ENCODE measurements at places on chromosomes 3 and 15.
A peak's percentile ranks its signal among the peaks of the same experiment; 100 is the strongest.

GRCh38 chr3:113736548-113737089, 9.4 kb downstream of the NAA50 start:
- no peak for DNase-seq

GRCh38 chr3:10964537-10965167, 27.9 kb upstream of the SLC6A1 start:
- DNase-seq: peak; percentile 25

DNA sequence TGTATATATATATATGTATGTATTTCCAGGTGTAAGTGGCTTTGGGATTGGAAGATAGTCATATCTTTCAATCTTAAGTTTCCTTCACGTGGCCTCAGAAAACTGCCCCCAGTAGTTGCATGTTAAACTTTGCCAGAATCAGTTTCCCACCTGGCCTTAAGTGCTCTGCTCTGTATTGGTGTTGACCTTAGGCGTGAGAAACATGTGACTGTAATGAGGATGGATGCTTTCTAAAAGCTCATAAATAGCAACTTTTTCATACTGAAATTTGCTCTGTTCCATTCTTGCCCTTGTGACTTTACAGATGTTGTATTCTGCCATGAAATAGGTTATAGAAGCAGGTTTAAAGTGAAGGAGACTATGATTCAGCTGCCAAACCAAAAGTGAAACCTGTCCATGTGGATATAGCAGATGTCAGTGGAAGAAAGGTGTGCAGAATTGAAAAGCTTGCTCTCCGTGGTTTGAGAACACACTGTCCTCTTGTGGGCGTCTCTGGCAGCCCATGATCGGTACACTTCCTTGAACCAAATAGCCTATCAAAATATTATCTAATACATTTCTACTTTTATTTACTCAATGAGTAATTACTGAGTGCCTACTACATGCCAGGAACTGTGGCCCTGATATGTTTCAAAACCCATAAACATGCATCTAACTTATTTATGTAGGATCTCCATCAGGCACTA, 15.8 kb downstream of the SCG5 start:
- no peak for DNase-seq

GRCh38 chr15:77118882-77119321, 48.0 kb upstream of the TSPAN3 start:
- DNase-seq: peak; percentile 15

DNA sequence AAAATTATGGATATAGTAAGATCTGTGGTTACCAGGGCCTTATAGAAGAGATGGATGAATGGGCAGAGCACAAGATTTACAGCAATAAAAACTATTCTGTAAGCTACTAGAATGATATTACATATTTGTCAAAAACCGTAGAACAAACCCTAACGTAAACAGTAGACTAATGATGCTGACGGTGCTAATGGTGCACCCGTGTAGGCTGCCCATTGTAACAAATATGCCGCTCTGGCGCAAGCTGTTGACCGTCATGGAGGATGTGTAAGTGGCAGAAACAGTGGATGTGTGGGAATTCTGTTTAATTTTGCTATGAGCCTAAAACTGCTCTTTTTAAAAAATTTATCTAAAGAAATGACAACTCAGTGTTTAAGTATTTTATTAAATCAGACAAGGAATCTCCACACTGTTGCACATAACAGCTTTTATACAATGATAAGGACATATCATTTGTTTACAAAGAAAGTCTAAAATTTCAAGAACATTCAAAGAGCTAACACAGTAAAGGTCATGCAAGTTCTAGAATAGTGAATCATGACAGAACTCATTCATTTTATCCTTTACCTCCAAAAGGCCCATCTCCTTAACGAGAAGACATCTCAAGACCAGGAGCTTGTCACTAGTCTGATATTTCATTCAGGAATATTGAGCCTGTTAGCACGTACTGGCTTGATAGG, 32.8 kb downstream of the TFRC start:
- DNase-seq: no peak

GRCh38 chr3:31035681-31036080, 141.2 kb upstream of the GADL1 start:
- DNase-seq: no peak

DNA sequence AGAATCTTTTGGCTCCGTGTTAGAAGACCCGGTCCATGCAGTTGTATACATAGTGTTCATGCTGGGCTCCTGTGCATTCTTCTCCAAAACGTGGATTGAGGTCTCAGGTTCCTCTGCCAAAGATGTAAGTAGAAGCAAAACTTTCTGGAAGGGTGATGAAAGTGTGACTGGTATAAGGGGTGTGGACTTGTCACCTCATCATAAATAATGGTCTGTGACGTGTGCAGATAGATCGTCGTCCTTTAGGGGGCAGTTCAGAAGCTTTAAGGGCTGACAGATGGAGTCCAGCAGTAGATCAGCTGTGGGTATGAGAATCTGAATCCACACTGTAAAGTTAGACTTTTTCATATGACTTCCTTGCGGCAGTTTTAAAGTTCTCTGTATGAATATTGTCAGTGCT, 15.3 kb downstream of the SEC61A1 start:
- DNase-seq: no peak

DNA sequence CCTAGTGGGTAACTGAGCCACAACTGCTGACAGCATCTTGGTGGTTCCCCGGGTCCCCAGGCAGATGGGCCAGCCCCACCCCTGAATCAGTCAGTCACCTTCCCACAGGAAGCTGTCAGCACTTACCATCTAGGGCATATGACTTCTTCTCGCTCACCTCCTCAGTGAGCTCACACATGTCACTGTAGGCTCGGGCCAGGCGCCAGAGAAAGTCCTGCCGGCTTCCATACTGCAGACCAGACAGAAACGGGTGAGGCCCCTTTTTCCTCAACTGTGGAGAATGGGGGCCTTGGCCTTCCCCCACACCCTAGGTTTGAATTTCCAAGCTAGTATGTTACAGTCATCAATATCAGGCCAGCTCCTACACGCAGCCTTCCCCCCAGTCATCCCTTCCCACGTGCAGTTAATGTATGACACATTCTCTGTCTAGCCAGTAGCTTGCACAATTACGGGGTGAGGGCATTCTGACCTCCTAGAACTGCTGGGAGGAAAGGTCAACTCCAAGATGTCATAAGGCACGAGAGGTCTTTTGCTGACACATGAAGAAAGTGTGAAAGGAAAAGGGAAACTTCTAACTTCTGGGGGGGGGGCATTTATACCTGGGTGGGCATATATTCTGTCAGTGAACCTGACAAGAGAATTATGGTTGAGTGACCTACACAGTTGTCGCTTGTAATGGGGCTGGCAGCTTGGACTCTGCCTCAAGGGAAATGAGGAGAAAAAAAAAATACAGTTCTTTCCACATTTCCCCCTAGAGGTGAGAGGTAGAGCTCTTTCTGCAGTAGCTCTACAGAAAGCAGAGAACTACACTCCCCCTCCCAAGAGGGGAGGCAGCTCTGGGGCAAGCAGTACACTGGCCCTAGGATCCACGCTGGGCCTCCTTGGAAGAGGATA, 10.9 kb downstream of the RMDN3 start:
- DNase-seq: peak; percentile 45

DNA sequence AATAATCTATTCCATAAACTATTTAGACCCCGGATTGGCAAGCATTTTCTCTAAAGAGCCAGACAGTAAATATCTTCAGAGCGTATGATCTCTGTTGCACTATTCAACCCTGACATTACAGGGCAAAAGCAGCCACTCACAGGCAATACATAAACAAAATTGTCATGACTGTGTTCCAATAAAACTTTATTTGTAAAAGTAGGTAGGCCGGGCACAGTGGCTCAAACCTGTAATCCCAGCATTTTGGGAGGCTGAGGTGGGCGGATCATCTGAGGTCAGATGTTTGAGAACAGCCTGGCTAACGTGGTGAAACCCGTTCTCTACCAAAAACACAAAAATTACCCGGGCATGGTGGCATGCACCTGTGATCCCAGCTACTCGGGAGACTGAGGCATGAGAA, 66.5 kb downstream of the ADAMTS9 start:
- DNase-seq: no peak

GRCh38 chr3:169133178-169134161, 530.0 kb downstream of the MECOM start:
- no peak for DNase-seq

- no peak for DNase-seq
Observed at GRCh38 chr3:66889750-66890494, 108.2 kb upstream of the KBTBD8 start.

DNA sequence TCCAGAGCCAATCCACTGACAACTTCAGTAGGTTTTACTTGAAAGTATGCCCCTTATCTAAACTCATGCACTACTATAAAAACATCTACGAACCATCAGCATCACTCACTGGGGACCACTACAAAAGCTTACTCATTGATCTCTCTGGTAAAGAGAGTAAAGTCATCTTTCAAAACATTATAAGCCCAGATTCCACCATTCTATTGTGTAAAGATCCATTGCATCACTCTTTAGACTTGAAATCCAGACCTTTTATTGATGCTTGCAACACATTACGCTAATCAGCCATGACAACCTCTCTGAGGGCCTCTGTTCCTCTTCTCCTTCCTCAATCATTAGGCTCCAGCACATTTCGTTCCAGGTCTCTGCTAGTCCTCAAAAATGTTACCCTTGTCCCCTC, 248.9 kb upstream of the WNT5A start:
- no peak for DNase-seq

- no peak for DNase-seq
Observed at GRCh38 chr3:150410311-150411105, 2.4 kb downstream of the TSC22D2 start.

- DNase-seq: peak; percentile 89
Observed at GRCh38 chr3:13543253-13543652, 5.7 kb upstream of the FBLN2 start.

GRCh38 chr3:172170841-172171240, 131.5 kb downstream of the FNDC3B start:
- DNase-seq: no peak

DNA sequence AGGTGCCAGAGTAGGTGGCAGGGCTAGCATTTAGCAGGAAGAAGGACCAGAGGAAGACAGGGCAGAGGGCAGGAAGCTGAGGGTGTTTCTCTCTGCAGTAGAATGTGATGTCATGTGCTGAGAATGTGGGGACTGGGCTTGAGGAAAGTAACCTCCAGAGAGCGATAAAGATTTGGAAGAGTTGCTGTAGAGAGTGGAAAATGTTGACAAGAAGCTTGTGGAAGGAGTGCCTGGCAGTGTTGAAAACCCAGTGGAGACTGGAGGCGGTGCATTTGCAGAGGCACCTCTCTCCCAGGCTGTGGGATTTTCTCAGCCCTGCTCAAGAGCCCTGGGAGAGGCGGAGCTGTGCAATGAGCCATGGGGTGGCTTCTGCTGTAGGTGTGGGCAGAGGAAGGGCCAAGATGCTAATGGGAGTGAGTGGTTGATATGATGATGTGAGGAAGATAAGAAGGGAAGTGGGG, 54.8 kb downstream of the MESD start:
- DNase-seq: peak; percentile 57

- DNase-seq: no peak
Observed at GRCh38 chr3:37704064-37704463, 157.6 kb upstream of the CTDSPL start.

DNA sequence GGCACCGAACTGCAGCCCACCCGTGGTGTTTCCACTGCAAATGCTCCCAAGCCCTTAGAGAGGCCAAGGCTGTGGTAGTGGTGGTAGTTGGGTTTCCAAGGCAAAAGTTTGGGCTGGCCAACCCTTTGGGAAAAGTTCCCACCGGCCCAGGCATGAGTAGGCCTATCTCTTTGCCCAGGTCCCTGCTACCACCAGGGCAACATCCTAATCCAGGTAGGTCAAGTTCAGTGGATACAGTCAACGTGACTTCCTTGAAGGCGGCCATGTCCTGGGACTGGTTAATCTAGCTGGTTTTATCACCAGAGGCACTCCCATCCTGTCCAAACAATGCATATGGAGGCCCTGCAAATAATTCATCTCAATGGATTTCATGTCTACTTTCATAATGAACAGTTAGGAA, 1.6 kb upstream of the ONECUT1 start:
- no peak for DNase-seq

DNA sequence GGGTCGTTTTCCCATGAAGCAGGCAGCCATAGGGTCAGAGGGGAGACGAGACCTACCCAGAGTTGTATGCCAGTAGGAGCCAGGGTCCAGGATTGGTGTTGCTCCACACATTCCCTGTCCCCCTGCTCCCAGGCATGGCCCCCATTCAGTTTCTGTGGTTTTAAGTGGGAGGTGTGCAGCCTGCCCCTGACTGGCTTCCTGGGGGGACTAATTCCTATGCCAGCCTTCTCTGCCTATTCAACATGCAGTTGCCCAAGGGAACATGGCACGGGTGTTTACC, 126.3 kb downstream of the EEFSEC start:
- DNase-seq: no peak

DNA sequence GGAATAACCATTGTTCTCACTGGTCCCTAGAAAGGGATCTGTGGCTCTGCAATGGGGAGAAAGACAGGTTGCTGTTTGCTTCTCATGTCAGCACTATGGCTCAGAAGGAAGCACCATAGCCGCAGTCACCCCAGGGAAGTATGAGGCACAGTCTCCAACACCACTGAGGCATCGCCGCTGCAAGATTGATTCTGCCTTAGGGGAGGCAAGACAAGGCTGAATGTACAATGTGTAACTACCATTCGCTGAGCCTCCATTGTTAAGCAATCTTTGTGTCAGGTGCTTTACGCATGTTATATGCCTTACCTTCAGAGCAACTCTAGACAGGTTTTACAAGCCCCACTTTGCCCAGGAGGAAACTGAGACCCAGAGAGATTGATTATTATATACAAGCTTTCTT, 100.7 kb upstream of the KCNMB2 start:
- no peak for DNase-seq

GRCh38 chr3:118990823-118991560, 43.7 kb downstream of the IGSF11 start:
- no peak for DNase-seq

GRCh38 chr3:42013691-42014457, 52.0 kb upstream of the ULK4 start:
- DNase-seq: no peak

GRCh38 chr3:10753964-10754363, 62.1 kb upstream of the SLC6A11 start:
- peak; percentile 43 for DNase-seq

- DNase-seq: no peak
Observed at GRCh38 chr15:67097930-67098740, 32.7 kb downstream of the SMAD3 start.

GRCh38 chr15:67564021-67564967, 21.8 kb downstream of the MAP2K5 start:
- DNase-seq: no peak

DNA sequence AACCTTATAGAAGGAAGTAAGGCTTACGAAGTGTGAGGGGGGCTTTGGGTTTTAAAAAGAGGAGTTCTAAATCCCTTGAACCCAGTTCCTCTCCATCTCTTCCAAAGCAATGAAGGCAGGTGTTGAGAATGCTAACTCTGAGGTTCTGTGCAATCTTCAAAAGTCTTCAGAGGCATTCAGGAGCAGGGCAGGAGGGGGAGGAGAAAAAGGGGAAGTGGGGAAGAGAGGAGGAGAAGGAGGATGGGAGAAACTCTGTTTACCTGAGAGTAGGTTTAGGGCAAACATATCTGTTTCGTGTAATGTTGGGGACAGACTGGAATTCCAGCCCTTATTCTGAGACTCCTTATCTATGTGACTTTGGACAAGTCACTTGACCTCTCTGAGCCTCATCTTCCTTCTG, 36.9 kb downstream of the FAM3D start:
- DNase-seq: no peak
